ENCODE measurements at places on chromosomes 13 and 19. TPM values are rescaled to one million over a fixed set of nuclear protein-coding genes. Genes with fewer than 3 reads are reported as not detected.

GRCh38 chr13:39884166-39884565 is 228.7 kb downstream of the COG6 start:
- DNase-seq: no peak
- no peak overlapping the region for H3K4me3 ChIP-seq
- peaks cover 4% of the 10 kb centered on the region for H3K27me3 ChIP-seq
- H3K36me3 ChIP-seq: no peaks in the 10 kb centered on the region

- no peaks in the 10 kb centered on the region for H3K4me1 ChIP-seq
- no peaks in the 10 kb centered on the region for H3K36me3 ChIP-seq
- DNase-seq: no peak
Observed at GRCh38 chr19:38277549-38277948, 13.2 kb downstream of the SPINT2 start.

DNA sequence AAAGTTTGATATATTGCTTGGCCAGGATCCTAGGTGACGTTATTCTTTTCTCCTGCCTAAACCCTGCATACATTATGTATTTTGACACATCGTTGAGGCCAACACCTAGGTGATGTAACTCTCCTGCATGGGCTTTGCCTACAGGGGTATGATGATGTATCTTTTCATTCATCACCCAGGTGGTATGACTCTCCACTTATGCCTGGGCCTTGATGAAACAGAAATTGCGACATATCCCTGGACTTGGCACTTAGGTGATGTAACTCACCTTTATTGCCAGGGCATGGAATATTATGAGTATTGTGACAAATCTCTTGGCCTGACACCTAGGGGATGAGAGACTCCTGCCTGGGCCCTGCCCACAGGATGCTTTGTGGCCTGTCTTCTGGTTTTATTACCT is 18.5 kb upstream of the ZNF681 start:
- no peak for DNase-seq
- H3K4me3 ChIP-seq: no peak overlapping the region
- peaks cover 28% of the 10 kb centered on the region for H3K36me3 ChIP-seq
- H3K27me3 ChIP-seq: no peaks in the 10 kb centered on the region
- peak overlapping the region; percentile 4 for H3K27ac ChIP-seq

DNA sequence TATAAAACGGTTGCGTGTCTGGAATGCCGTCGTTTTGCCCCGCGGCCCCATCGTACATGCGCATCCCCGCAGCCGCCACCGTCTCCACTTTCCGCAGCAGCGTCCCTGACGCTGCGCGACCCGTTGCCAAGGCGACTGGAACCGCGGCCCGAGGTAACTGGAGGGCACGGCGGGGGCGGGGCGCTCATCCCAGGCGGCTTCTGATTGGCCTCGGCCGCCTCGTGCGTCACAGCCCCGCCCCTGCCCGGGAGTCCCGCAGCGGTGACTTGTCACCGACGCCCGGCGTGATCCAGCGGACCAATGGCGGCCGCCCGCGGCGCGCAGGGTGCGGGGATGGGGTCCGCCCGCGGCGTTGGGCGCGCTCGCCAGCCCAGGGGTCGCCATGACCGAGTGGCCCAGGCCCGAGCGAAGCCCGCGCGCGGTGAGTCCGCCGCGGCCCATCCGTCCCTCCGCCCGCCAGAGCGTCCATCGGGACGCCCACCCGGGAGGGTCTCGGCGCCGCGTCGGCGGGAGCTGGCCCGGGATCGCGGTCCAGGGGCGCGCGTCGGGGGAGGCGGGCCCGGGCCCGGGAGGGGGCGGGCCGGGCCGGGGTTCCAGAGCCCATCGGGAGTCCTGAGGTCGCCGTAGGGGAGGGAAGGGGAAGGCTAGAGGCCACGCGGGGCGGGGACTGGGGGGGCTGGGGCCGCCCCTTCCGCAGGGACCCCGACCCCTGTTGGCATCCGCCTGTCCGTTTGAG is at the start of gene ZSCAN1:
TSS of gene ZSCAN1 (plus strand) at position 285 of the 736 bp plus-strand sequence. CDS start 3,812 bp downstream, outside the sequence.
- peak within 1 kb of the TSS; percentile 10 for H3K27ac ChIP-seq
- peaks cover 8% of the 10 kb centered on the region for H3K4me1 ChIP-seq
- peaks cover 10% of the 10 kb centered on the region for H3K27me3 ChIP-seq
- H3K36me3 ChIP-seq: peaks cover 5% of the 10 kb centered on the region

DNA sequence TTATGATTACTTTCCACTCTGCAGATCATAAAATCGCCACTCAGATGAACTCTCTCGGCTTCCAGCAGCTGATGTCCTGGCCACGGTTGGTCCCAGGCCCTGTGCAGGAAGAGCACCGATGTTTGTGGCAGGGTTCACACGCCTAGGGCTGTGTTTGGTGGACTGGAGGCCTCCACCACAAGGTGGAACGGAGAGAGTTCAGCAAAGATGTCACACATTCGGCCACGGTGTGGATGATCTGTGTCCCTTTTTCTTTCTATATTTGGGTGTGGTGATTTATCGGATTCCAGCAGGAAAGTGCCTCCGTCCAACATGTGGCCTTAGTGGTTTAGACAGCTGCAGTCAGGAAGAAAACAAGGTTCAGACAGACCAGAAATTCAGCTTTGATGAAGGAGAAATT is 521 bp upstream of the SHISA2 start:
- peak overlapping the region; percentile 53 for H3K4me3 ChIP-seq
- H3K27me3 ChIP-seq: peaks cover 7% of the 10 kb centered on the region
- no peak for DNase-seq
- no peaks in the 10 kb centered on the region for H3K36me3 ChIP-seq
- no peak overlapping the region for H3K27ac ChIP-seq

- H3K4me3 ChIP-seq: no peak overlapping the region
- no peak for DNase-seq
- no peaks in the 10 kb centered on the region for H3K36me3 ChIP-seq
- no peak overlapping the region for H3K27ac ChIP-seq
Observed at GRCh38 chr13:77975358-77976042, 56.9 kb upstream of the EDNRB start.

DNA sequence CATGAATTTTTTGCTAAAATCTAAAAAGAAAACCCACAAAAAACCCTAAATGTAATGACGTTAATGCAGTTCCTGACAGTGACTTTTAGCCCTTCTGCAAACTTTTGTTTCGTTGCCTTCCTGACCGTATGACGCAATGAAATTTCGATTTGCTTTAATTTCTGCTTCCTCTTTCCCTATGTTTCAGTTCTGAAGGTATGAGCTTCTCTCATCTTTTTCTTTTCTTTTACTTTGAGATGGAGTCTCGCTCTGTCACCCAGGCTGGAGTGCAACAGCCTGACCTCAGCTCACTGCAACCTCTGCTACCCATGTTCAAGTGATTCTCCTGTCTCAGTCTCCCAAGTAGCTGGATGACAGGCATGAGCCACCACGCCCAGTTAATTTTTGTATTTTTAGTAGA is 6.1 kb upstream of the LILRA5 start:
- DNase-seq: no peak
- H3K36me3 ChIP-seq: no peaks in the 10 kb centered on the region
- H3K4me3 ChIP-seq: no peak overlapping the region
- H3K4me1 ChIP-seq: no peaks in the 10 kb centered on the region

GRCh38 chr19:20664901-20665781 is 3.8 kb upstream of the ZNF626 start:
- H3K27ac ChIP-seq: no peak overlapping the region
- DNase-seq: no peak
- peaks cover 24% of the 10 kb centered on the region for H3K4me1 ChIP-seq
- peaks cover 8% of the 10 kb centered on the region for H3K27me3 ChIP-seq
- peaks cover 3% of the 10 kb centered on the region for H3K36me3 ChIP-seq
- no peak overlapping the region for H3K4me3 ChIP-seq

GRCh38 chr13:35724446-35724845 is 248.0 kb upstream of the MAB21L1 start:
- no peak for DNase-seq
- no peak overlapping the region for H3K4me3 ChIP-seq
- no peak overlapping the region for H3K27ac ChIP-seq
- peaks cover 9% of the 10 kb centered on the region for H3K4me1 ChIP-seq
- peaks cover 8% of the 10 kb centered on the region for H3K27me3 ChIP-seq

- no peak overlapping the region for H3K27ac ChIP-seq
- DNase-seq: no peak
- no peaks in the 10 kb centered on the region for H3K36me3 ChIP-seq
- H3K27me3 ChIP-seq: peaks cover 6% of the 10 kb centered on the region
- H3K4me3 ChIP-seq: no peak overlapping the region
Observed at GRCh38 chr13:22077764-22078163, 406.9 kb downstream of the FGF9 start.

The CAB39L gene
- polyA plus RNA-seq: 7.0 TPM

The ZNF714 gene
- polyA plus RNA-seq: 7.0 TPM

The PGLYRP2 gene
- 0.17 TPM for polyA plus RNA-seq

The SMIM24 gene
- polyA plus RNA-seq: not detected

The SELENOV gene
- not detected for polyA plus RNA-seq

The RASAL3 gene
- polyA plus RNA-seq: 71.5 TPM

Data from immature natural killer cell (primary cell).